ENCODE measurements at places on chromosomes 7 and 10.

DNA sequence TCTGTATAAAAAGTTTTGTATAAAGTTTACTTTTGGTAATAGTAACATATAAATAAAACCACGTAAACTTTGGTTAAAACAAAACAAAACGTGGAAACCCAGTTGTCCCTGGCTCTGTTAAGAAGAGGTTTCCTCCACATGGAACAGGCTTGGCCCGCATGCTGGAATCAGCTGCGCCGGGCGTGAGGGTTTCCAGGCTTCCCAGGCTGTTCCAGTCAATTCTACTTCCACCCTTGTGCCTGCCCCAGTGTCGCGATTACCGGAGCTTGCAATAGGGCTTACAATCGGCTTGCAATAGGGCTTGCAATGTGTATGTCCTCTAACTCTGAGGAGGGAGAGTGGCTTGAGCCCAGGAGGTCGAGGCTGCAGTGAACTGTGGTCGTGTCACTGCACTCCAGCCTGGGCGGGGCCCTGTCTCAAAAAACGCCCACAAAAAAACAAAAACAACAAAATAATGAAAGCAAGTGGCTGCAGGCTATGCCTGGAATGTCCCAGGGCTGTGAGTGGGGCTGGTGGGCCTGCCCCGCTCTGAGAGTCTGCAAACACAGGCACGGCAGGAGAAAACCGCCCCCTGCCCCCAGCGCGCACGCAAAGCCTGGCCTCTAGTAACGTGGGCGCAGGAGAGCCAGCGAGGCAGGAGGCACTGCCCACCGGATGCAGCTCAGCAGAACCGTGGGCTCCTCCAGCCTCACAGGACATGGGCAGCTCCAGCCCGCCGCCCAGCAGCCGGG, 16.3 kb downstream of the CYP2W1 start:
- no peak for DNase-seq

GRCh38 chr7:28685242-28685643, 272.9 kb downstream of the TRIL start:
- peak; percentile 34 for DNase-seq

- DNase-seq = no peak
Measured at GRCh38 chr7:101235050-101235449, 2.6 kb downstream of the CLDN15 start.

DNA sequence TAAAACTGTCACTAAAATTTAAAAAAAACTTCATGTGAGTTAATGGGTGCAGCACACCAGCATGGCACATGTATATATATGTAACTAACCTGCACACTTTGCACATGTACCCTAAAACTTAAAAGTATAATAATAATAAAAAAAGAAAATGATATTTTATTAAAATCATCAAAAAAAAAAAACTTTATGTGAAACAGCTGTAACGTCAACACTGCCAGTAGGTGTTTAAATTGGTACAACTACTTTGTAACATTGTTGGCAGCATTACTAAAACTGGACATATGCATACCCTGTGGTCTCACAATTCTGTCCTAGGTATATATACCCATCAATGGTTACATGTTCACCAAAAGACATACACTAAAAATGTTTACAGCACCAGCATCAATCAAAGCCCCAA, 82.1 kb downstream of the NDUFB2 start:
- no peak for DNase-seq

GRCh38 chr10:46037107-46037825, 6.8 kb upstream of the NCOA4 start:
- no peak for DNase-seq

DNA sequence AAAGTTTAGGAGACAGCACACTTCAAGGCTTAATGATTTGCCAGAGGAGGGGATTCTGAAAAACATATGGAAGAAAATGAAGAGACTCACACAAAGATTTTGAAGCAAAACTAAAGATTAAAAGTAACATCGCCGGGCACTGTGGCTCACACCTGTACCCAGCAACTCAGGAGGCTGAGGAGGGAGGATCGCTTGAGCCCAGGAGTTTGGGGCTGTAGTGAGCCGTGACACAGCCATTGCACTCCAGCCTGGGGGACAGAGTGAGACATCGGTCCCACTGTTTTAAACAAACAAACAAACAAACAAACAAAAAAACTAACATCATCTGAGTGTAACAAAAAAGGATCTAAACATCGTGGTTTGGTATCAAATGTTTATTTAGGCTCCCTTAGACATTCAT, 33.7 kb upstream of the DAGLB start:
- no peak for DNase-seq

GRCh38 chr7:5523052-5523711, 99.5 kb upstream of the TNRC18 start:
- no peak for DNase-seq

- no peak for DNase-seq
Measured at GRCh38 chr10:1504286-1504685, 233.0 kb downstream of the ADARB2 start.

DNA sequence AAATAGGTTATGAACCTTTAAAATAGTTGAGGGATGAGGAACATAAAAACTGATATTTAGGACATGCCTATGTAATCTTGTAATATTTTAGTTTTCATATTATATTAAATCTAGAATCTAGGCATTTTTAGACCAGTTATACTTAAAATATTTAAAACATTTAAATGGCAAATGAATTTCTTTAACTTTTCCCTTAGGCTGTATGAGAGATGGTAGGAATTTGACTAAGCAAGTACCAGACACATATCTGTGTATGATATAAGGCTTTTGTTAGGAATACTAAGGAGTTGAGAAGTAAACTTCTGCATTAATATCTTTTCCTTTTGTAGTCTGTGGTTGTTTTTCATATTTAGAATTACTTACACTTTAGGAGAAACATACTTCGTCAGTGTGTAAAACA, 25.1 kb downstream of the SEPTIN7 start:
- DNase-seq = no peak

DNA sequence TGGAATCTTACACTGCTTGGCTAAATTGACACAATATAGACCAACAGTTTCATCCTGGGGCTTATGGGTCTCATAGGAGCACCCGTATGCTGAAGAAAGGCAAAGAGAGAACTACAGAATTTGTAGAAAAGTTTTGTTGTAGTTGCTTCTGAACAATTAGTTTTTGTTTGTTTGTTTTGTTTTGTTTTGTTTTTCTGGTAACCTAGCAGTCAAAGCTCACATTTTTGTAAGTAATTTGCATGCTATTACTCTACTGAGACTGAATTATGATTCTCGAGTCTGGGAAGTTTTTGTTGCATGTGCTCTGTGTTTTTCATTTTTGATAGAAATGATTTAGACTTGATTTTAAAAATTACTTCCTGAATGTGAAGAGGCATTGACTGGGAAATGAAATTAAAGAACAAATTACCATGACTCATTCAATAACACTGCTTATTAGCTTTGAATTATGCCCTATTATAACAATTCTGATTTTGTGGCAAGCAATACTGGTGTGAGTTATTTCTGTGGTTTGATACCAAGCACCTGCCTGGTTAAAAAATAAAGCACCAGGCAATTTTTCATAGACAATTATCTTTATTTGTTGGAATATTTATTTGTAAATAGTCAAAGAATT, 438 bp downstream of the LSMEM1 start:
- no peak for DNase-seq

- DNase-seq = no peak
Measured at GRCh38 chr7:15802425-15802824, 115.9 kb upstream of the MEOX2 start.

DNA sequence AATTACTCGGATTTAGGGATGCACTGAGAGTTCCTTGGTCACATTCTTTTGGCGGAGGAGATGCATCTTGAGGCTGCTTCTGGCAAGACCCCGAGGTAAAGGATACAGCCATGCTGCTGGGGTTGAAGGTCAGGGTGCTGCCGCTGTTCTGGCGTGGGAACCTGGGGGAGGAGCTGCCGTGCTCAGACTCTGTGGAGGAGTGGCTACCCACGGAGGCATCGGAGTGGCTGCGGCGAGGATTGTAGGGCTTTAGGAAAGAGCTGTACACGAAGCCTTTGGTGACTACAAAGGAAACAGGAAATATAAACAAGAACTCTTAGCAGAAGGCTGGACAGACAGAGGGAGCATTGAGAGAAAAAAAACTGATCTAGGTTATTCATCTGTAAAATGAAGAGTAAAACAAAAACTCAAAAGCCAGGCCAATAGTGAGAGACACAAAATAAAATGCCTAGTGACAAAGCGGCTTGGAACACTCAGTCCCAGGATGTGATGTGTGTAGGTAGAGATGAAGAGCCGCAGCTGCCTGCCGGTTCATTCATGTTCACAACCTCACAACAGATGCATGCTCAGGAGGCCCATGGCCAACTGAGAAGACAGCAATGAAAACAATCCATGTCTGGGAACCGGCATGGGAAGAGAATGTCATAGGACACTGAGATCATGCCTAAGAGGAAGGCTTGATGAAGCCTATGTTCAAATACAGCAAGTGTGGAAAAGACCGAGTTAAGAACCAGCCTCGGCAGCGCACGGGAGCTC, 97.8 kb downstream of the ABCC2 start:
- no peak for DNase-seq

- no peak for DNase-seq
Measured at GRCh38 chr10:16440396-16441133, 3.8 kb downstream of the PTER start.

DNA sequence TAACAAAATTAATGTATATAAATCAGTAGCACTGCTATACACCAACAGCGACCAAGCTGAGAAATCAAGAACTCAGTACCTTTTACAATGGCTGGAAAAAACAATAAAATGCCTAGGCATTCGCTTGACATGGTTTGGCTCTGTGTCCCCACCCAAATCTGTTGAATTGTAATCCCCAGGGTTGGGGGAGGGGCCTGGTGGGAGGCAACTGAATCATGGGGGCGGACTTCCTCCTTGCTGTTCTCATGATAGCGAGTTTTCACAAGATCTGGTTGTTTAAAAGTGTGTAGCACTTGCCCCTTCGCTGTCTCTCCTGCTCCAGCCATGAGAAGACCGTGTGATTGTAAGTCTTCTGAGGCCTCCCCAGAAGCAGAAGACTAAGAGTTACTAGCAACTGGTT, 8.6 kb downstream of the ZNF786 start:
- DNase-seq = peak; percentile 6

DNA sequence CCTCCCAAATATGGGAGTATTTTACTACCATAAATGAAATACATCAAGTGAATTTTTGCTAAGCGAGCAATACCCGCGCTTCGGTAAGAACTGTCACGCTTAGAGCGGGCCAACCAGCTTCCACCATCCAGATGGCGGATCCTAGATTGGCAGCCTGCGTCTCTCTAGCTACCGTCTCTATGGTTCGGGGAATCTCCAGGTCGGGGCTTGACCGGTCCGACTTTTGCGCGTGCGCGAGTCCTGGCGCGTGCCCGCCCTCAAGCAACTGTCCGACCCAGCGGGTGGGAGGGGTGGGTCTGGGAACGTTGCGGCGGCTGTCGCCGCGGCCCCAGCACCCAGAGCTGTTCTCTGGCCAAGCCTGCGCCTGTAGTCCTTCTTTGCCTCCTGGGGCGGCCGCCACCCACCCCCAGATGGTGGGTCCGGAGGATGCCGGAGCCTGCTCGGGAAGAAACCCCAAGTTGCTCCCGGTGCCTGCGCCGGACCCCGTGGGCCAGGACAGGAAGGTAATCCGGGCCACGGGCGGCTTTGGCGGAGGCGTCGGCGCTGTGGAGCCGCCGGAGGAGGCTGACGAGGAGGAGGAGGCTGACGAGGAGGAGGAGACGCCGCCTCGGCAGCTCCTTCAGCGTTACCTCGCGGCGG, at the start of gene TBC1D12:
TBC1D12 (plus strand) TSS at position 338 of the 639 bp plus-strand sequence; CDS start at position 411, 73 bp downstream.
- DNase-seq = peak; percentile 89

GRCh38 chr10:131650771-131651673, 249.8 kb upstream of the PPP2R2D start:
- no peak for DNase-seq

All from MV-4-11 (cell line).